T-helper 2 cell treated with Interferon-gamma antibody and Interleukin-4, amounts not matched to agents 5 μg/mL and 100 μg/mL, for 36 hours (primary cell): ENCODE measurements at places on chromosomes 12 and 14.

GRCh38 chr12:124915239-124916236, 1.1 kb upstream of the UBC start:
- peak; percentile 37 for DNase-seq

DNA sequence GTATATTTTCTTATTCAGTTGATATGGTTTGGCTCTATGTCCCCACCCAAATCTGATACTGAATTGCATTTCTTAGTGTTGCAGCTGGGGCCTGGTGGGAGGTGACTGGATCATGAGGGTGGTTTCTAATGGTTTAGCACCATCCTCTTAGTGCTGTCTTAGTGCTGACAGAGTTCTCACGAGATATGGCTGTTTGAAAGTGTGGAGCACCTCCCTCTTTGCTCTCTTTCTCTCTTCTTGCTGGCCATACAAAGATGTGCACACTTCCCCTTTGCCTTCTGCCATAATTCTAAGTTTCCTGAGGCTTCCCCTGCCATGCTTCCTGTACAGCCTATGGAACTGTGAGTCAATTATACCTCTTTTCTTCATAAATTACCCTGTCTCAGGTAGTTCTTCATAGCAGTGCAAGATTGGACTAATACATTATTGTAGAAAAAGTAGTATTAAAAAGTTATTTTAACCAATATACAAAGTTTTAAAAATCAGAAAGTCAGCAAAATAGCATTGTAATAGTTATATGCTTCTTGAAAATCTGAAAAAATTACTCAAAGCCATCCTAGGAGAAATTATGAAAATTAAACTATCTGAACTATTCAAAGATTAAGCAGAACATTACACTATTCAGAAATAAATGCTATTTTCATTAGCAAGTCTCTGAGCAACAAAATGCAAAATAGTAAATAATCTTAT, 84.1 kb downstream of the PPP1R12A start:
- no peak for DNase-seq

- peak; percentile 14 for DNase-seq
These were observed 14.6 kb upstream of the RBM19 start for GRCh38 chr12:113980537-113981337.

DNA sequence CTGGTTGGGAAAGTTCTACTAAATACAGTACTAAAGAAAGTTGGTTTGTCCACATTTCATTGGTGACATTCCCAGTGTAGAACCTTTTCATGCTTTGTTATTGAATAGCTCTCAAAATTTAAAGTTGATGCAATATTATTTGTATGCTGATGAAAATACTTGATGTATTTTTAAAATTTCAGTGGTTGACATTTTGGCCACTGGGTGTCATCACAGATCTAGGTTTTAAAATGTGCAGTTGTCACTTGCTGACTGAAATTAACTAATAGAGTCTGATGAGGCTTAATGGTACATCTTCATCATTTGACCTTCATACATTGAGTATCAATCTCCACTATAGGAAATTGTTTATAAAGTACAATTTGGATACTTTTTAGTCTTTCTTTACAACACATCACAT, 37.1 kb downstream of the CMAS start:
- DNase-seq, result no peak

- DNase-seq, result no peak
These were observed 17.8 kb downstream of the OTUB2 start for GRCh38 chr14:94043756-94044475.

- no peak for DNase-seq
These were observed 153.7 kb downstream of the ZFP36L1 start for GRCh38 chr14:68639000-68639757.
